ENCODE measurements at places on chromosomes 4 and X.

DNA sequence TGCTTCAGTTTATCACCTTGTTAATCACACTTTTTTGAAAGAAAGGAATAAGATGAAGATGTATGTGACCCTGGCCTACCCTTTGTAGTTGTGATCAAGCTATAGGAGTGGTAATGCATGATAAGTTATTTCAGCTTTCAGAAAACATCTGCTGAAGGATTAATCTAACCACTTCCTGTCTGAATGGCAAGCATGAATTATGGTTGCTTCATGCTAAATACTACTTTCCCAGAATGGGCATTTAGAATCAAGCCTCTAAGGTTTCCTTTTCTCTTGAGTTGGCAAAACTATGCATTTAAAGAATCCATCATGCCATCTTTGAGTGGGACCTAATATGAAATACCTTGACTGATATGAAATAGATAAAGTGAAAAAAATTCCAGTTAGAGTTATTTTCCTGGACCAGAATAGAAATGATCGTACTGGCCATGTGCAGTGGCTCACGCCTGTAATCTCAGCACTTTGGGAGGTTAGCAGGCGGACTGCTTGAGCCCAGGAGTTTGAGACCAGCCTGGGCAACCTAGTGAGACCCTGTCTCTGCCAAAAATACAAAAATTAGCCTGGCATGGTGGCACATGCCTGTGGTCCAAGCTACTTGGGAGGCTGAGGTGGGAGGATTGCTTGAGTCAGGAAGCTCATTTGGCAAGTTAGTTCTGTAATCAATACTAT, 59.1 kb downstream of the ANXA3 start:
- no peak for DNase-seq

GRCh38 chrX:107565931-107566603, 62.2 kb upstream of the PRPS1 start:
- no peak for DNase-seq

DNA sequence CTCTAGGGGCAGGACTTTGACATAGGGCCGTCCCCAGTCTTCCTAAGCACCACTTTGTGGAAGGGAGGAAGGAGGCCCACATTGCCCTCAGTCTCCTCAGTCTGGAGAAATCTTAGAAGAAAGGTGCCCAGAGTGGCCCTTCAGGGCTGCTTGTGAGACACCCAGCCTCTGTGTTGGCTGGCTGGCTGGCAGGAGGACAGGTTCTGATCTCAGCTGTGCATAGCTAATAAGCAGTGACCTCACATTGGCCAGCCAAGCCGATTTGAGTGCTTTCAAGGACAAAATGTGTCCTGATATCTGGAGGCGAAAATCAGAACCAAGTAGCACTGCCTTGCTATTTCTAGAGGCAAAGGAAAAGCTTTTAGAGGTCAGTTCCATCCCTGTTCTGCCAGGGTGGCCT, 211.5 kb downstream of the BCOR start:
- DNase-seq: no peak

DNA sequence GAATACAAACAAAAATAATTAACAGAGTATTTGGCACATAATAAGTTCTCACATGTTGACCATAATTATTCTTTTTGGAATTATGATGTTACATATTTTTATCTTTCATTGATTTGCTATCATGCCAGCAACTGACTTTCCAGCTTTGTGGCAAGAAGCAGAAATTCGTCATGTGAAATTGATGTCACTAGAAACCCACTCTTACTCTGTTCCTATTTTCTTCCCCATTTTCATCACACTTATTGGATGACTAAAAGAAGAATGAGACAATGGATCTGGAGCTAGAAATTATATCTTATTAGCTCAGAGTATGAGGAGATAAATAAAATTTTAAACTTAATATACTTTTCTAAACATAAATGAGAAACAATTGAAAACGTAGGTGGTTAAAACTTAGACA, 31.9 kb downstream of the EGF start:
- no peak for DNase-seq

- DNase-seq: no peak
Observed at GRCh38 chrX:10124506-10125247, 32.1 kb upstream of the CLCN4 start.

- no peak for DNase-seq
Observed at GRCh38 chrX:137427816-137428215, 138.1 kb upstream of the ZIC3 start.

GRCh38 chrX:54358424-54359211, 772 bp upstream of the WNK3 start:
- DNase-seq: no peak

DNA sequence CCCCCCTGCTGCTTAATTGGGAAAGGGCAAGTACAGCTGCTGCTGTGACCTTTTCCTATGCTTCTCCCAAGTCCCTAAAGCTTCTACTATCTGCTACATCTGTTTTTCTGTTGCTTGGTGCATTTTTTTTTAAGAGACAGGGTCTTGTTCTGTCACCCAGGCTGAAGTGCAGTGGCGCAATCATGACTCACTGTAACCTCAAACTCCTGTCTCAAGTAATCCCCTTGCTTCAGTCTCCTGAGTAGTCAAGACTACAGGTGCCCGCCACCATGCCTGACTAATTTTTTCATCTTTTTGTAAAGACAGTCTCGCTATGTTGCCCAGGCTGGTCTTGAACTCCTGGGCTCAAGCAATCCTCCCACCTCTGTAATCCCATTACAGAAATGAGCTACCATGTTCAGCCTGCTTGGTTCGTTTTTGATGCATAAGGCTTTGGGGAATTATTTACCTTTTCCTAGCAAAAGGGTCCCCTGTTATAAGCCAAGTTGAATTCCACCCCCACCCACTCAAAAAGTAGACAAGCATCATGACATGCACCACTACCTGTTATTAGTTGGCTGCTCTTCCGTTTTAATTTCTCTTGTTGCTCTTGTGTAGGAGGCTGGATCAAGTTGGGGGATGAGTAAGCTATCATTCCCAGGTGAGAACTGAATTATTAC, 39.6 kb downstream of the DGKK start:
- no peak for DNase-seq

DNA sequence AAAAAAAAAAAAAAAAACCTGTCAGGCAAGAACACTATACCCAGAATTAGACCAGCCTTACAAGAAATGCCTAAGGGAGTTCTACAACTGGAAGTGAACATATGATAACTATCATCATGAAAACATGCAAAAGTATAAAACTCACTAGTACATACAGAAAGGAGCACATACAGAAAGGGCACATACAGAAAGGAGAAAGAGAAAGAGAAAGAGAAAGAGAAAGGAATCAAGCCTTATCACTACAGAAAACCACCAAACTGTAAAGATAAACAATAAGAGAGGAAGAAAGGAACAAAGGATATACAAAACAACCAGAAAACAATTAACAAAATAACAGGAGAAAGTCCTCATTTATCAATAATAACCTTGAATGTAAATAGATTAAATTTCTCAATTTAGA, 50.4 kb downstream of the PHKA1 start:
- DNase-seq: no peak

DNA sequence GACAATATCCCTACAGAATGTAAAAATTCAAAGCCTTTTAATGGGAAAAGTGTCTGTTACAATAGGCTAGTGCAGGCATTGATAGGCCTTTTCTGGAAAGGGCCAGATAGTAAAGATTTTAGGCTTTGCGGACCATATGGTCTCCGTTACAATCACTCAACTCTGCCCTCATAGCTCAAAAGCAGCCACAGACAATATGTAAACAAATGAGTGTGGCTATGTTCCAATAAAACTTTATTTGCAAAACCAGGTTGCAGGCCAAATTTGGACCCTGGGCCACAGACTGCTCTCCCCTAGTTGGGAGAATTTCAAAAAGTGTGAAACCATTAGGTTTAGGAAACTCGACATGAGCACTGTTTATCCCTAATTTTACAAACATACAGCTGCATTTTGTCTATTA, 112.2 kb downstream of the VCX3B start:
- no peak for DNase-seq

- DNase-seq: no peak
Observed at GRCh38 chrX:130799393-130799792, 103.6 kb downstream of the ENOX2 start.

GRCh38 chrX:38618180-38618579, 56.8 kb downstream of the TSPAN7 start:
- no peak for DNase-seq

GRCh38 chr4:81606801-81607501, 135.2 kb upstream of the RASGEF1B start:
- no peak for DNase-seq

GRCh38 chr4:95220205-95221175, 328.3 kb downstream of the UNC5C start:
- DNase-seq: no peak

- no peak for DNase-seq
Observed at GRCh38 chr4:16019649-16020048, 56.7 kb upstream of the FGFBP2 start.

DNA sequence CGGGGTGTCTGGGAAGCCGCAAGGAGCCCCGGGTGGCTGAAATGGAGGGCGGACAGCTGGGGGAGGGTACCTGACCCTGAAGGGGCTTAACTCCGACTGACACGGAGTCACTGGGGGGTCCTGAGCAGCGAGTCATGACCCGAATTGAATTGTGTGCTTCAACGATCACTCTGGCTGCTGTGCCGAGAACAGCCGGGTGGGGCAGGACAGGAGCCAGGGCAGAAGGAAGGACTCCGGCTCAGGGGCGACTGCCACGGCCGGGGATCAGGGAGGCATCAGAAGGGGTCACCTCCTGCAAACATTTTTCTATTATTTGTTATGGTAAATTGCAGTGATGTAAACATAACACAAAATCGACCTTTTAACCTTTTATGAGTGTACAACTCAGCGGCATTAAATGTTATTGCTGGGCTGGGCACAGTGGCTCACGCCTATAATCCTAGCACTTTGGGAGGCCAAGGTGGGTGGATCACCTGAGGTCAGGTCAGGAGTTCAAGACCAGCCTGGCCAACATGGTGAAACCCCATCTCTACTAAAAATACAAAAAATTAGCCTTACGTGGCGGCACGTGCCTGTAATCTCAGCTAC, 21.6 kb downstream of the ZFYVE28 start:
- DNase-seq: no peak

GRCh38 chr4:169492436-169493163, 119.8 kb downstream of the NEK1 start:
- no peak for DNase-seq

GRCh38 chr4:123346330-123346940, 50.2 kb upstream of the SPRY1 start:
- no peak for DNase-seq

DNA sequence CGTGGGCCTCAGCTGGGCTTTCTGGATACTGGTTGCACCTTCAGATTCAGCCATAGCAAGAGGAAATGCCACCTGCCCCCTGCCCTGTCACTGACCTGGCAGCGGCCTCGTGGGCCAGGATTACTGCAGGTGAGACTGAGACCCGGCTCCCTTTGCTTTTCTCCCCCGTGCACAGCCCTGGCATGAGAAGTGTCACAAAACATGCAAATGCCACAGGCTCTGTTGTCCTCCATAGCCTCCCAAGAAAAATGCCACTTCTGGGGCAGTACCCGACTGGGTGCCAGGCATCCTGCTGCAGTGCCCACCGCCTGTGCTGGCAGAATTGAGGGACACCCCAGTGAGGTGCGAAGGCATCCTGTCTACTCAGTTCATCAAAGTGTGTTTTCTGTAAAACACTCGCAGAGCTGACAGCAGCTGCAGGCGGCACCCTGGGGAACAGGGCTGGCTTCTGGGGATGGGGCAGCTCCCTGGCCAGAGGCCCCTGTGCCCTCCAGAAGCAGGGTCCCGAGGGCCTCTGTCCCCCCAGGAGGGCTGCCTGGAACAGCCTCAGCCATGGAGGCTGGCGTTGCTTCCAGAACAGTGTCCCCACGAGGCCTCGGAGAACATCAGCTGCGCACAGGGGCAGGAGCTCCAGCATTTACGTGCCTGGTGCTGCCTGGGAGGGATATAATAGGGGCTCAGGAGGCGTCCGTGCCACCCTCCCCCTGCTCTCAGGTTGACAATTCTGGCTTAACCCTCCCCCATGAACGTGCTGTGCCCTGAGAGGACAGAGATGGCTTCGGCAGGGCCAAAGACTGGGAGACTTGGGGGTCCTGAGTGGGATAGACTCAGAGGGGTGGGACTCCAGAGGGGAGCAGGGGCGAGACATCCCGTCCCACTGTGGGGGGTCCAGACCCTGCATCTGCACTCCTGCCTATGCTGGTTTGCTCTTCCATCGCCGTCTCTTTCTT, 99.5 kb upstream of the NKX1-1 start:
- DNase-seq: no peak

GRCh38 chr4:62119195-62119594, 919.1 kb downstream of the ADGRL3 start:
- DNase-seq: no peak

- no peak for DNase-seq
Observed at GRCh38 chr4:172760512-172760911, 408.1 kb upstream of the GALNT7 start.

GRCh38 chr4:165609653-165610052, 230.8 kb downstream of the CPE start:
- DNase-seq: no peak

- DNase-seq: no peak
Observed at GRCh38 chrX:41236629-41237028, 97.3 kb upstream of the DDX3X start.

GRCh38 chrX:148504506-148504905, 4.1 kb downstream of the AFF2 start:
- no peak for DNase-seq

DNA sequence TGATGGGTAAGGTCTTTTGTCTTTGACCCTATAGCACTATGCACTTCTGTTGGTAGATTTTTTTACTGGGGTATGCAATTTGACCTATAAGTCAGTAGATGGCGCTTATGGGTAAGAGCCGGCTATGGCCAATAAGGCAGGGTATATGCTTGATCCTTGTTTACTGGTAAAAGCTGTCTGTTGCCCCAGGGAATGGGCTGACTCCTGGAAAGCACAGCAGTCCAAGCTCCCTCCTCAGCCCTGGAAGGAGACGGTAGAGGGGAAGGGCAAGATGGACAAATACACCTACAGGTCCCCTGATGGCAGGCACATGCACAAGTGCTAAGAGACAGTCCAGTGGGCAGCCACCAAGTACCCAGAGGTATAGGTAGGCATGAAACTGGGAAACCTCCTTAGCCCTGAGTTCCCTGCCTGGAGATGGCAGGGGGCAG, 63.7 kb downstream of the ADAMTS3 start:
- no peak for DNase-seq

DNA sequence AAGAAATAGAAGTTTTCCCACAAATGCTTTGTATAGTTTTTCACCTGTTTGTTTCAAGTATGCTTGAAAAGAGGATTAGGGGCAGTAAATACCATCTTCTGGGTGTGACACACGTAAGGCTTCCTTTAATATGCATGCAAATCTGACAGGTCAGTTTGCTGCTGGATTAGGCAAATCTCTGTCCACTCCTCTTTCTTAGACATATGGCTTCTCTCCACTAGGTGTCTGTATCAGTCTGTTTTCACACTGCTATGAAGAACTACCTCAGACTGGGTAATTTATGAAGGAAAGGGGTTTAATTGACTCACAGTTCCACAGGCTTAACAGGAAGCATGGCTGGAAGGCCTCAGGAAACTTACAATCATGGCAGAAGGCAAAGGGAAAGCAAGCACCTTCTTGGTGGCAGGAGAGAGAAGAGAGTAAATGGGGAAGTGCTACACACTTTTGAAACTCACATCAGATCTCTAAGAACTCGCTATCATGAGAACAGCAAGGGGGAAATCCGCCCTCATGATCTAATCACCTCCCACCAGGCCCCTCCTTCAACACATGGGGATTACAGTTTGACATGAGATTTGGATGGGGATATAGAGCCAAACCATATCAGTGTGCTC, 66.9 kb downstream of the TAB3 start:
- no peak for DNase-seq

GRCh38 chr4:2084316-2084715, 25.2 kb downstream of the NAT8L start:
- no peak for DNase-seq

GRCh38 chrX:112841114-112841819, 636 bp upstream of the AMOT start:
- peak; percentile 22 for DNase-seq

Measured in stimulated activated CD8-positive, alpha-beta memory T cell treated with anti-CD3 and anti-CD28 coated beads, Interleukin-15, amount 100 ng/mL, for 24 hours (primary cell).